ENCODE measurements at places on chromosomes 6 and 20.

GRCh38 chr6:13355043-13355945, 27.0 kb upstream of the TBC1D7 start:
- peak; percentile 58 for DNase-seq

GRCh38 chr6:135481783-135482369, 15.7 kb downstream of the AHI1 start:
- DNase-seq = no peak

DNA sequence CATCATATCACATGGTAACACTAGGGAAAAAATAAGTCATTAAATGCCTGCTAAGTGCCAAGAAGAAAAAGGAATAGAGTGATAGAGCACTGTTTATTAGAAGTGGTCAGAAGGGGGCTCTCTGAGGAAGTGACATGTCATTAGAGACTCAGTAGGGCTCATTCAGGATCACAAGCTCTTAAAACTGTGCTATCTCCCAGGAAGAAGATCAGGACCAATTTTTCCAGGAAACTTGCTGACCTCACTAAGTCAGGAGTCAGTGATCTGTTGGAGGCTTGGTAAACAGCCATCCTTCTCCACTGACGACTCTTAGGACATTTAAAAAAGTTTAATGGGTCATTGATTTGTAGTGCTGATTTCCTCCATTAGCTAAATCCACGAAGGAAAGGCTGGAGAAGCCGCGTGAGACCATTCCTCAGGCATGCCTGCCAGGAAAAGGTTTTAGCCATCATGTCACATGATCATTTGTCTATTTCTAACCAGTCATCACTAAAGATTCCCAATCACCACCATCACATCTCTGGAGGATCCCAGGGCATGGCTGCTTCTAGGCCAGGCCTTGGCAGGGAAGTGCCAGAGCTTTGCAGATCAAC, 5.9 kb upstream of the PTPN1 start:
- DNase-seq = no peak

GRCh38 chr20:16821211-16822089, 73.3 kb downstream of the OTOR start:
- DNase-seq = peak; percentile 43

DNA sequence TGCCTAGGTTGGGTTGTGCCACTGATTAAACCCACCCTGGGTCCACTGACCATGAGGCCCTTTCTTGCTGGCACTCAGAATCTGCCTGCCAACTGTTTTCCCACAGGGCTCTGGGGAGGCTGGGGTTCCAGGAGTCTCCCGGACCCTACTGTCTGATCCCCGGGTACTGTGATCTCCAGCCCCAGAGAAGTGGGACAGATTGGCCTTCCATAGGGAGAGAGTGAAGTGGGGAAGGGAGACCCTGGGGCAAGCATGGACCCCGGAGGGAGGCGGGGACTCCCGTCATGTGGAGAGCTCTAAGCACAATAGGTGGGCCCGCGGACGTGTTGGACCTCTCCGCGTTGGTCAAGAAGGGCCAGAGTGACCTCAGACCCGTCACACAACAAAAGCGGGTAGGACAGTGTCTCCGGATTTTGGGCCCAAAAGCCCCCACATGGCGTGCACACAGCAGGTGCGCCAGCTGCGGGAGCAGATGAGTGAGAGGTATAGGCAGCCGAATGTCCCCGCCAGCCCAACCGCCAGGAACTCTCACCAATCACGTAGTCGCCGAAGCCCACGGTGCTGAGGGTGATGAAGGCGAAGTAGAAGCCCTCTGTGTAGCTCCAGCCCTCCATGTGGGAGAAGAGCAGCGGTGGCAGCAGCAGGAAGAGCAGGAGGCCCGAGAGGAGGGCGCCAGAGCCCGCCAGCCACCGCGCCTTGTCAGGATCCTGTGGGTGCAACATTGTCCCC, 10.6 kb downstream of the KCNK17 start:
- DNase-seq = no peak

DNA sequence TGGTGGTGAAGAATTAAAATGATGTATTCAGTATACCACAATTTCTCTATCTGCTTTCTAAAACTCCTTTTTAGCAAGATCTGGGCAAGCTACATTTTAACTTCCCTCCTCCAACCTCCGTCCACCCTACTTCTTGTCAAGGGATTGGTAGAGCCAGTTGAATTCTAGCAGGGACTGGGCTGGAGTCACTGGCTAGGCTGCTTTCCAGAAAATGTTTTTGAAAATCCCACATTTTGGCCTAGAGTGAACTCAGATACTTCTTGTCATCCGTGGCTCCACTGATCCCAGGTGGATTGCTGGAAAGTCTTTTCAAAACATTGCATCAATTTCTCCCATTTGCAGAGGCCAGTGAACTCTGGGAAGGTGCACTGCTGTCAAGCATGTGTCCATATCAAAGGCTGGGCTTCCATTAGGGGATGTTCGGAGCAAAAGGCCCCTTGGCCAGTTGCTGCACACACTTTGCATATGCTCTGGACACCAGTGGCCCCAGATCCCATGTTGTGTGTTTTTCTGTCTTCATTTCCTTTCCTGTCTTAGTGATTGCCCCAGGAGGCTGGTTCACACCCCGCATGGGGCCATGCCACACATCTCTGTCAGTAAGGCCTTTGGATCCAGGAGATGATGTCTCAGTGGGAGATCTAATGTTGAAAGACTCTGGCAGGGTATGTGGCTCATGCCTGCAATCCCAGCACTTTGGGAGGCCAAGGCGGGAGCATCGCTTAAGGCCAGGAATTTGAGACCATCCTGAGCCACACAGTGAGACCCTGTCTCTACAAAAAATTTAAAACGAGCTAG, 11.3 kb upstream of the KCNK16 start:
- no peak for DNase-seq

DNA sequence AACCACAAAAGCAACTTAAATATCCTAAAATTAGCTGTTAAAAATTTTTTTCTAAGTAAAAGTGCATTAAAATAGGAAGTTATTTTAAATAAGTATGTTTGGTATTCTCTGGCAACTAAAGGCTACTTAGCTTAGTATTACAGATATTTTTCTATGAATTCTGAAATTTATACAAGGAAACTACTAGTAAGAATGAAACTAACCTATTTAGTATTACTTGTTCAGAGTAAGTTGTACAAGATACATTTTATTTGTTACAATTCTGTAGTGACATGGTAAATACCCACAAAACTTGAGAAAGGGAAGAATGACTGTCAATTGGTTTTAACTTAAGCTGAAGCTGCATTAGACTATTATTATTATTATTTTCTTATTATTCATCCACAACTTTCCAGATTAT, 6.5 kb downstream of the PHIP start:
- no peak for DNase-seq

GRCh38 chr6:97658090-97658489, 375.1 kb upstream of the MMS22L start:
- no peak for DNase-seq

GRCh38 chr6:166492092-166492741, 94.3 kb downstream of the RAMACL start:
- no peak for DNase-seq
